ENCODE measurements at places on chromosomes 12 and 14.

- no peak for DNase-seq
Observed at GRCh38 chr12:54229624-54230212, 40.9 kb upstream of the SMUG1 start.

- no peak for DNase-seq
Observed at GRCh38 chr14:56119201-56119981, 1.2 kb downstream of the PELI2 start.

GRCh38 chr14:34684578-34684977 is 29.8 kb downstream of the CFL2 start:
- no peak for DNase-seq

- DNase-seq = no peak
Observed at GRCh38 chr12:100715976-100716944, 78.3 kb upstream of the ANO4 start.

All from stimulated activated CD4-positive, alpha-beta T cell treated with anti-CD3 and anti-CD28 coated beads, TNF-alpha, amount 100 ng/mL, for 24 hours (primary cell).